CD8-positive, alpha-beta memory T cell (primary cell): ENCODE measurements at places on chromosomes 13 and 19. TPM values are rescaled to one million over a fixed set of nuclear protein-coding genes. Genes with fewer than 3 reads are reported as not detected.

Gene TNFSF9
- 12.1 TPM for total RNA-seq

DNA sequence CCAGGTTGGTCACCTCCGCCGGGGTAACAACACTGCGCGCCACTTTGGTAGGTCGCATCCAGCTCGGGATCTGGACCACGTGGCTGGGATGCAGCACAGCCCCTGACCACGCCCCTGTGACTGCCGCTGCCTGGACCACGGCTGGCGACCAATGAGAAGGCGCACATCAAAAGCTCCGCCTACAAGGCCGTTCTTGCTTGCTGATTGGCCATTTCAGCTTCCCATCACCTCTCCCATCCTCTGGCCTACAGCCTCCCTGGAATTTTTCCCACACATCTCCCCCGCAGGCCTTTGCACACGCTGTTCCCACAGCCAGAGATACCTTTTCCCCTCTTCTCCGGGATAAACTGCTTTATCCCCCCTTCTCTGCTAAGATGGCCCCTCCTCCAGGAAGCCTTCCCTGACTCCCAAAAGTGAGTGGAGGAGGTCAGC, 12.5 kb upstream of the MAP1S start:
- H3K4me1 ChIP-seq, result no peaks in the 10 kb centered on the region
- no peak overlapping the region for H3K27ac ChIP-seq
- no peaks in the 10 kb centered on the region for H3K36me3 ChIP-seq
- no peak overlapping the region for H3K4me3 ChIP-seq

DNA sequence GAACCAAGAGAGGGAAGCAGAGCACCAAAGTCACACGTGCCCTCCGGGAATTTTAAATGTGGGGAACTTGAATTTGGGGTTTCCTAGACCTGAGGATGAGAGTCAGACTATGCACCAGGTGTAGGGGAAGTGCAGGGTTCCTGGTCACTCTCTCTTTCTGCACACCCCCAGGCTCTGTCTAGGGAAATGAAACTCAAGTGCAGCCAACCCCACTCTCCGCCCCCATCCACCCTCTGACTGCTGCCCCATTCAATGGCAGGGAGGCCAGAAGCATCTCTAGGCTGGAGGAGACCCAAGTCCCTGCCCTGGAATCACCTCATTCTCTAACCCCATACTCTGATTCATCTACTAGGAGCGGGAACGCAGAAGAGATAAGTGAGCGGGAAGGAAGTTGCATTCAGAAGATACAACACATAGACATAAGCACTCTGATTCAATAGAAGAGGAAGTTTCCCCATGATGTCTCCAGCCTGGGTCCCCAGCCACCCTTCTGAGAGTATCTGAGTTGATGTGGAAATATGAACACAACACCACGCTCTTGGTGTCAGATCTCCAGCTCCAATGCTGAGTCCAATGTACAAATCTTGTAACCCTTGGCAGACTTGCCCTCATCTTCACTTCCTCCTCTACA, 4.7 kb upstream of the SIGLEC14 start:
- no peak for DNase-seq
- H3K27me3 ChIP-seq, result peaks cover 3% of the 10 kb centered on the region
- H3K27ac ChIP-seq, result no peak overlapping the region
- H3K4me1 ChIP-seq, result no peaks in the 10 kb centered on the region
- no peak overlapping the region for H3K4me3 ChIP-seq

Gene ZNF766
- total RNA-seq, result 22.2 TPM

Gene PRR22
- total RNA-seq, result 8.6 TPM

Gene ACTL9
- not detected for total RNA-seq

Gene SIGLEC8
- not detected for total RNA-seq

Gene BICRA
- total RNA-seq, result 13.9 TPM

Gene PCDH17
- not detected for total RNA-seq

Gene OR4F17
- not detected for total RNA-seq

Gene CGB3
- total RNA-seq, result not detected

GRCh38 chr13:50940509-50940908, 30.9 kb downstream of the RNASEH2B start:
- H3K27ac ChIP-seq, result no peak overlapping the region
- H3K36me3 ChIP-seq, result peaks cover 8% of the 10 kb centered on the region
- no peak for DNase-seq
- no peaks in the 10 kb centered on the region for H3K4me1 ChIP-seq

Gene GIPR
- total RNA-seq, result 1.9 TPM

- no peak overlapping the region for H3K4me3 ChIP-seq
- H3K27ac ChIP-seq, result no peak overlapping the region
- DNase-seq, result peak; percentile 80
- no peaks in the 10 kb centered on the region for H3K36me3 ChIP-seq
- H3K4me1 ChIP-seq, result no peaks in the 10 kb centered on the region
- no peaks in the 10 kb centered on the region for H3K27me3 ChIP-seq
Observed at GRCh38 chr19:39110263-39110967, 15.2 kb upstream of the PAK4 start.

GRCh38 chr13:36084131-36084530, 47.1 kb downstream of the DCLK1 start:
- H3K4me1 ChIP-seq, result no peaks in the 10 kb centered on the region
- DNase-seq, result no peak
- H3K27ac ChIP-seq, result no peak overlapping the region
- no peak overlapping the region for H3K4me3 ChIP-seq
- H3K36me3 ChIP-seq, result no peaks in the 10 kb centered on the region

DNA sequence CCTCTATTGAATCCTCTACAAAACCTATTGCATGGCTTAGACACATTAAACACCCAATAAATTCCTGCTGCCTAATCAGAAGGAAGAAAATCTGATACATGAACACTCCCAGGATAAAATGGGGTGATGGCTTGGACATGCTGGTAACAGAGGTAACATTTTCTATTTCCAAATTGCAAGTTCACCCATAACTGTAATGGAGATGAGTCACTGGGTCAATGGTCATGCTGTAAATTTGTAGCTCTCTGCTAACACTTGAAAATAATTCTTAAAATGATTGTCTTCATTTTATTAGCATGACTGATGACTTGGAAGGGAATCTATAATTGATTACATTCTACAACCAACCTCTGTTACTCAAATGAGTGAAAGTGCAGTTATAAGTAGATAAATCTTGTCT, 434.1 kb downstream of the FGF14 start:
- no peaks in the 10 kb centered on the region for H3K27me3 ChIP-seq
- H3K36me3 ChIP-seq, result no peaks in the 10 kb centered on the region
- no peak overlapping the region for H3K27ac ChIP-seq
- no peak overlapping the region for H3K4me3 ChIP-seq

Gene CGB5
- not detected for total RNA-seq

- peaks cover 7% of the 10 kb centered on the region for H3K4me1 ChIP-seq
- DNase-seq, result peak; percentile 51
- H3K4me3 ChIP-seq, result no peak overlapping the region
- H3K27me3 ChIP-seq, result peaks cover 38% of the 10 kb centered on the region
- no peak overlapping the region for H3K27ac ChIP-seq
Observed at GRCh38 chr13:112066624-112067004, 335 bp upstream of the SOX1 start.
